ENCODE measurements at places on chromosomes 1 and 21.
A peak's percentile ranks its signal among the peaks of the same experiment; 100 is the strongest.

- no peak for DNase-seq
These were observed 5.5 kb downstream of the TRAPPC10 start for GRCh38 chr21:44017601-44018000.

DNA sequence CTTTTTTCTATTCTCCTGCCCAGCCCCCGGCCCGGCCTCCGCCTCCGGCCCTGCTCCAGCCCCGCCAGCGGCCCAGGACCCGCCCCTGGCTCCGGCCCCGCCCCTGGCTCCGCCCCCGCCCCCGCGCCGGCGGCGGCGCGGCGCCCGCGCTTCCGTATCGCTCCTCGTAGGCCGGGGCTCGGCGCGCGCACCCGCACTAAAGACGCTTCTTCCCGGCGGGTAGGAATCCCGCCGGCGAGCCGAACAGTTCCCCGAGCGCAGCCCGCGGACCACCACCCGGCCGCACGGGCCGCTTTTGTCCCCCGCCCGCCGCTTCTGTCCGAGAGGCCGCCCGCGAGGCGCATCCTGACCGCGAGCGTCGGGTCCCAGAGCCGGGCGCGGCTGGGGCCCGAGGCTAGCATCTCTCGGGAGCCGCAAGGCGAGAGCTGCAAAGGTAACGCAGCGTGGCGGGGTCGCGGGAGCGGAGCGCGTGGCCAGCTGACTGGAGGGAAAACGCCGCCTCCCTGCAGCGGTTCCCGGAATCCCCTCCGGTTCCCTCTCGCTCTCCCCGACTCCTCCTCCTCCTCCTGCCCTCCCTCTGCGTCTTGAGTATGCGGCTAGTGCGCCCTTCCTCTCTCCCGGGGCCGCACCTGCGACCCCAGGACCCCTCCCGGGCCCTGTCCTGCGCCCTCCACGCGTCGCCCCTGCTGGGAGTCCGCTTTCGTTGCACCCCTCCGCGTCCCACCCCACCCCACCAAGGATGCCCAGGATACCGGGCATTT lies at the start of gene IFNAR2:
Gene IFNAR2, plus strand, starts transcription at position 155 of the 761 bp plus-strand sequence. CDS start 11,985 bp downstream, outside the sequence.
- DNase-seq = peak; percentile 73

GRCh38 chr1:31335007-31335406 lies 37.9 kb downstream of the FABP3 start:
- DNase-seq = no peak

- no peak for DNase-seq
These were observed 64.7 kb downstream of the COQ8A start for GRCh38 chr1:227004796-227005195.

DNA sequence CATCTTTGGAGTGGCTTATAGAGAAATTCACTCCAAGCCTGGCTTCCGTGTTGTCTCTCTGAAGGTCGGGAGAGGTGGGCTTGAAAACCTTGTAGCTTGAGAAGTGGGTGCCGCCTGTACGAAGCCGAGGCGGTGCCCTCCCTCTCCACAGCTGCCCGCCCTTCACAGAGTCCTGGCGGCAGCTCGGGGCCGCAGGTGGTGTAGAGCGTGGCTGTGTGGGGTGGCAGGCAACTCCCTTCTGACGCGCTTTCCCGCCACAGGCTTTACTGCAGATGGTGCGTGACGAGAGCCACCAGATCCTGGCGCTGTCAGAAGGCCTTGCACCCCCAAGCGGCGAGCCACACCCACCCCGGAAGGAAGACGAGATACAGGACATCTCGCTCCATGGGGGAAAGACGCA lies 33.1 kb upstream of the DIP2A start:
- DNase-seq = no peak

DNA sequence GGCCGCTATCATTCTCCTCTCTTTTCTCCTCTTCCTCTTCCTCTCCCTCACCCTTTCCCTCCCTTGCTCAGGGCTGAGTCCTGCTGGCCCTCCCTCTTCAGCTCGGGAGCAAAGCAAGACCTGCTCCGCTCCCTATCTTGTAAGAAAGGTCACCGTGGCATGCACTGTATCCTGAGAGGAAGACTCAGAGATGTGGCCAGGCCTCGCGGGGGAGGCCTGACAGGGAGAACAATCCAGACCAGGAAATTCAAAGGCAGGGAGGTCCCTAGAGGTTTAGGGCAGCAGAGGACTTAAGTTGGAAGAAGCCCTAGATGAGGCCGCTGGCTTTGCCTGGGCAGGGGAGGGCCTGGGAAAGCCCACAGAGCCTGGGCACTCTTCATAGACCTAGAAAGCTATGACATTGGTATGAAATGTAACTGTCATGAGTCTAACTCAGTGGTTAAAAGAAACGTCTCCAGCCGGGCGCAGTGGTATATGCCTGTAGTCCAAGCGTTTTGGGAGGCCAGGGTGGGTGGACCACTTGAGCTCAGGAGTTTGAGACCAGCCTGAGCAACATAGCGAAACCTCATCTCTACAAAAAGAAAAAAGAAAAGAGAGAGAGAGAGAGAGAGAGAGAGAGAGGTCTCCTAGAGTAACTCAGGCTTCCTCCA lies 14.6 kb upstream of the PTAFR start:
- DNase-seq = no peak

DNA sequence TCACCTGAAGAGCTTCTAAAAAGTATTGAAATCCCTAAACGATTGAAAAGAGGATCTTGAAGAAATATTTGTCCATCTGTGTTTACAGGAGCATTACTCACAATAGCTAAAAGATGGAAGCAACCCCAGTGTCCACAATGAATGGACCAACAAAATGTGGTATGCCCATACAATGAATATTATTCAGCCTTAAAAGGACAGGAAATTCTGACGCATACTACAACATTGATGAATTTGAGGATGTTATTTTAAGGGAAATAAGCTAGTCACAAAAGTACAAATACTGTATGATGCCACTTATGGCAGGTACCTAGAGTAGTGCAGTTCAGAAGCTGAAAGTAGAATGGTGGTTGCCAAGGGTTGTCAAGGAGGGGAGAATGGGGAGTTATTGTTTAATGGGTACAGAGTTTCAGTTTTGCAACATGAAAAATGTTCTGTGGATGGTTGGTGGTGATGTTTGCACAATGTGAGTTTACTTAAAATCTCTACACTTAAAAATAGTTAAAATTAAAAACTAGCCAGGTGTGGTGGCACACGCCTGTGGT lies 37.1 kb upstream of the GADD45A start:
- DNase-seq = no peak

- DNase-seq = no peak
These were observed 27.8 kb upstream of the TSNAX start for GRCh38 chr1:231500666-231501065.

- peak; percentile 14 for DNase-seq
These were observed 5.1 kb upstream of the SSR2 start for GRCh38 chr1:156025876-156026275.

- no peak for DNase-seq
These were observed 19.2 kb upstream of the TRAF3IP3 start for GRCh38 chr1:209736490-209737117.

DNA sequence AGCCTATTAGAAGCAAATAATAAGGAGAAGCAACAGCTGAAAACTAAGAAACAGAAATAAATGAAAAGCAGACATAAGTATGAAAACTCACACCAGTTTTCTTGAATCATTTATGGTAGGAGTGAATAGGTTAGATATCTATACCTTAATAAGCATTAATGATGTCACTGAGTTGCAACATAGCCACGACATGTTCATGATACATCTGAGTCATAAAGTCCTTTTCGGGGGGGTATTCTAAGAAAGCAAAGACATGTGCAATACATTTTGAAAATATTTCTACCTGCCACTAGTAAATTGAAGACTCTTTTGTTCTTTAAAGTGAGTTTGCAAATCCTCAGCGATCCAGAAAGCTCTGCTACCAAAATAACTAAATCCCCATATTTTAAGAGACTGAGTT lies 7.2 kb downstream of the CD34 start:
- no peak for DNase-seq

DNA sequence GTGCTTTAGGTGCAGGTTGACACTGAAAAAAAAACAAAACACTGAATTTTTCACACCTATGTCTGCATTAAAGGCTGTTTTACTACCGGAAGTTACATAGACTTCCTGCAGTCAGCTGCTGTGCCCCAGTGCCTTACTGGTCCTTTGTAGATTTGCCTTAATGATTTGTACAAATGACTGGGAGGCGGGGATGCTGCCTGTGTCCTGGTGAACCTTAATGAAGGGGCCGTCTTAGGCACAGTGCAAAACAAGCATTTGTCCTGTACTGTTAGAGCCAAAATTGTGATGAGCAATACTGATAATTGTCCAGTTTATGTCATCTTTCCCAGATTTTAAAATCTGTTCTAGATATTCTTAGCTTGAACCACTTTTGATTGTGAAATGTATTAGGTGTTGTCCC lies 90.9 kb upstream of the PGD start:
- DNase-seq = no peak

- no peak for DNase-seq
These were observed 126.4 kb upstream of the C1orf21 start for GRCh38 chr1:184260382-184260781.

DNA sequence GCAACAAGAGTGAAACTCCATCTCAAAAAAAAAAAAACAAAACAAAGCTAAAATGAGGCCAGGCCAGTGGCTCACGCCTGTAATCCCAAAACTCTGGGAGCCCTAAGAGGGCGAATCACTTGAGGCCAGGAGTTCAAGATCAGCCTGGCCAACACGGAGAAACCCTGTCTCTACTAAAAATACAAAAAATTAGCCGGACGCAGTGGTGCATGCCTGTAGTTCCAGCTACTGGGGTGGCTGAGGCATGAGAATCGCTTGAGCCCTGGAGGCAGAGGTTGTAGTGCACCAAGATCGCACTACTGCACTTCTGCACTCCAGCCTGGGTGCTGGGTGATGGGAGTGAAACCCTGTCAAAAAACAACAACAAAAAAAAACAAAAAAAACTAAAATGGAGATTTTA lies 191.2 kb upstream of the SGIP1 start:
- DNase-seq = no peak

GRCh38 chr1:39205102-39205780 lies 746 bp downstream of the MACF1 start:
- no peak for DNase-seq

DNA sequence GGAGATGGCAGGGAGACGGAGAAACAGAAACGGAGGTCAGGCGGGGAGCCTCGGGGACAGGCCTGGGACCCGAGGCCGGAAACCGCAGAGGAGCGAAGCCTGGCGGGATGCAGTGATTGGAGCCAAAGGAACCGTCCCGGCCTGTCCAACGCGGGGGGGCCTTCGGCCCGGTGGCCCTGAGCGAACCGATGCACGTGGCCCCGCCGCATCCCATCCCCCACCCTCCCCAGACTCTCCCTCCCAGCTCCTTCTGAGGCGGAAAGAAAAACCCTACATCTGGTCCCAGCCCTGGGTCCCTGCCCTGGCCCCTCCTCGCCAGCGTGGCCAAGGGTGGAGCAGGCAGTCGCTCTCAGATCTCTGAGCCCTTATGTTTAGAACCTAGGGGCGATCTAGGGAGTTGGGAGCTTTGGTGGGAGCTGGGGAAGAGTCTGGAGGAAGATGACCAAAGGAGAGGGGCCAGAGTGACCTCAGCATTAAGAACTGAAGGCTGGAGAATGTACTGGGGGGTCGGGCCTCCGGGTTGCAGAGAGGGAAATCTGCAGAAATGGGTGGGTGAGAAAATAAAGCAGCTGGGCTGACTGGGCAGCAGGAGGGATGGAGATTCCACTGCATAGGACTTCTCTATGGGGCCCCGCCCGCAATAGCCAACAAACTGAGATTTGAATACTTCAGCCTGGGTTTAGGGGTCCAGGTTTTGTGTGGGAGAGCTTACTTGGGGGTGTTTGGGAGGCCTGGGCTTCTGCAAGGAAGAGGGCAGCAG lies 1.5 kb upstream of the CRABP2 start:
- DNase-seq = no peak

- DNase-seq = no peak
These were observed at the start of gene DDR2 for GRCh38 chr1:162632217-162632666. TSS of gene DDR2 (plus strand) at chr1:162632464. CDS start at chr1:162719064, 86,600 bp downstream.

DNA sequence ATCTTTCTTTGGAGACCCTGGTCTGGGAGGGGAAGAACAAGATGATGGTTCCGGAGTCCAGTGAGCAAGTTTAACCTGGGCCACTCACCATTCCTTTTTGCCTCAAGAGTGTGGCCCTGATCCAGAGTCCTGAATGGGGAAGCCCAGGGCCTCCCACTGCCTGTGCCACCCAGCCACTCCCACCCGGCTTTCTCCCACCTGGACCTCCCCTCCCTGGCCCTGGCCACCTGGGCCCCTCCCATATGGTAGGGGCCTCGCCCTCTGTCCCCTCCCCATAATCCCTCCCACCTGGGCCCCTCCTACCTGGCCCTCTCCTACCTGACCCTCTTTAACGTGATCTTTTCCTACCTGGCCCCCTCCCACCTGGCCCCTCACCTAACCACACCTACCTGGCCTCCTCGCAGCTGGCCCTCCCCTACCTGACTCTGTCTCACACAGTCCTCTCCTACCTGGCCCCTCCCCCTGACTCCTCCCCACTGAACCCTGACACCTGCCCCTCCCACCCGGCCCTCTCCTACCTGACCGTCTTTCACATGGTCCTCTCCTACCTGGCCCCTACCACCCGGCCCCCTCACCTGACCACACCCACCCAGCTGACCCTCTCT lies 220.7 kb upstream of the VAMP3 start:
- no peak for DNase-seq

DNA sequence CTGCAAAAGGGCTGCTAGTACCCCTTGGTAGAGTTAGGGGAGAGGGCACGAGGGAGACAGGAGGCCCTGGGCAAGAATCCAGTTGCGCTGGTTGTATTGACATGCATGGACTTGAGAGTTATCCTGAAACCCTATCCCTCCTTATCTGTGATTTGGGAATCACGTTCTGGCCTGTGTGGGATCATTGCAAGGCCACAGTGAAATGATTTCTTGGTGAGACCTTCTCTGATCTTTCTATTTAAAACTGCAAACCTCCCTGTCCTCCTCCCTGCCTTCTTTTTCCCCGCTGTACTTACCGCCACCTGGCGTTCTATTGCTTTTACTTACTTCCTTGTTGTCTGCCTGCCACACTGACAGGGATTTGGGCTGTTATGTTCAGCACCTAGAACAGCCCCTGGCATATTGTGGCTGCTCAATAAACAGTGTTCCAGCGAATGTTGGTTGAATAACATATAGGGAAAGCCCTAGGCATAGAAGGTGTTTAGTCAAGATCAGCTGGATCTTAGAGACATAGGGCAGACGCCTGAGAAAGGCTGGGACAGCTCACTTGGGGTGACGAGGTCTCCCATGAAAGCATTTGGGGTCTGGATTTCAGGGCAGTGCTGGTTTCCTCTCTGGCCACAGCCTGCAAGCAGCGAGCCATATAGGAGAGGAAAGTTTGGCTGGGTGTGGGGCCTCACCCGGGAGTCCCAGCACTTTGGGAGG lies 25.6 kb downstream of the ALPL start:
- DNase-seq = peak; percentile 54

DNA sequence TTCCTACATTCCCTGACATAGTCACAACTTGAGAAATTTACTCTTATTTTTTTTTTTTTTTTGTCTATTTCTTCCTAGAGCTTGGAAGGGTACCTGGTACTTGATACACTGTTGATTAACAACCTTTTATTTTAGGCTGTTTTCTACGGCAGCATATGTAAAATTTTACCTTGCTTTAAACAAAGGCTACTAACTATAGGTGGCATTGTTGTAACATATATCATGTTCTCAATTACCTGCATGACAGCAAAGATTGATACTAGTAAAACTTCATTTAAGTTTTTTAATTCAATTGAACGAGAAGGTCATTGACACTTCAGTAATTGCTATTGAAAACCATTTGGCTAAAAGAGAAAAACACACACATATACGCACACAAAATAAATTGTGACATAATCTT lies 238.3 kb upstream of the ESRRG start:
- DNase-seq = no peak

Data from memory B cell (primary cell).